ENCODE measurements at places on chromosomes 11 and 22.

DNA sequence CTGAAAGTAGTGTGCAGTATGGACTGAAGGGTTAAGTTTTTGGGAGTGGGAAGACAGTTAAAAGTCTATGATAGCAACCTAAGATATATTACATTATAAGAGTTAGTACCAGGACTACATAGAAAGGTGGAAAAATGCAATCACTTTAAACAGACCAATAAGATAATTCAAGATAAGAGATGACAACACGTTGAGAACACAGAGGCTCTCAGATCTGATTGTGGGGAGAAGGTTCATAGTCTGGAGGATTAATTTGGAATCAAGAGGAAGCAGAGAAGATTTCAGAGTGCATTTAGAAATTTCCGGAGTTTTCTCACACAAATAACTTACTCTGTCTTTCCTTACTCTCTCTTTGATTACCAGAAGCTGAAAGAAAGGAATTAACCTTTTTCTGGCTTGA lies 441 bp downstream of the CASP5 start:
- no peak for DNase-seq

DNA sequence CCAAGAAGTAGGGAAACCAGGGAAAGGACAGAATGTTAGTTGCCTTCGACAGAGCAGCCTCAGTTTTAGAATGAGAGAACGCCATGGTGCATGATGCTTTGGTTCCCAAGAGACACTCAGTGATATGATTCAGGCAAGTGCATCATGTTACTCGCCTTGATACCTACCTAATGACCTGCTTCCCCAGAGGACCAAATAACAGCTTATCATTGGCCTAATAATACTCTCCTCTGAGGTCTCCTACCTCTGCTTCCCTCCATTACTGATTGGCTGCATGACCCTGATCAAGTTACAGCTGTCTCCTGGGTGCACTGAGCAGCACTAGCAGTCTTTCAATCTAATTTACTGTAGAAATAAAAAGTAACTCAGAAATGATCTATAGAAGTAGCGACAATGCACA lies 979.7 kb upstream of the FAT3 start:
- no peak for DNase-seq

DNA sequence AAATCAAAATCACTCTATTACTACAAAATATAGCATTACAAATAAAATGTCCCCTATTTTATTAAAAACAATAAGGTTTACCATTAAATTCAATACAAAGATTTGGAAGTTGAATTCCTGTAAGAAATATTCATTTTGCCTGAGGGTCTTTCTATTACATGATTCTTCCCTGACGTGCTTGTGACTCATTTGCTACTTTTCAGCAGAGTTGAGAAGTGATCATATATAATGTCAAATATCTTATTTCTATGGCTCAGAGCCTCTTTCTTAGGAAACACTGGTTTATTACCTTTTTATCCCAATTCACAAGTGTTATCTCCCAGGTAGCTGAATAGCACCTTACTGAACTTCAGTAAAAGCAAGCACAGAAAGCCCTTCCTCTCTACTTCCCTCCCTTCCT lies 65.2 kb upstream of the CNTN5 start:
- DNase-seq = no peak

DNA sequence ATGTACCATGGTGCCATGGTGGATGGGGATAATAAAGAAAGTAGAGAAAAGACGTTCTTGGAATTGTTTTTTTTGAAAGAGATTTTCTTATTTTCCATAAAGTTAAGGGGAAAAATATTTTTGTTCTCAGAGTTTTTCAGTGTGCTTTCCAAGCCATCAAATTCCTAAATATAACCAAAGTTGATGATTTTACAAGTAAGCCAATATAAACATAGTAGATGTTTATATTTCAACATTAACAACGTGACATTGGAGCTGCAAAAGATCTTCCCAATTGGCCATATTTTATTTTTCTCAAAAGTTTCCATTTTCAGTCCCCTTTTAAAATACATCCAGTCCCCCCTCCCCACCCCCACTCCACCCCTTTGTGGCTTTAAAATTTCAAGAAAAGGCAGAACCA lies 80.9 kb upstream of the PICALM start:
- DNase-seq = no peak
